ENCODE measurements at places on chromosomes 5 and 9.

- no peak for DNase-seq
Measured at GRCh38 chr9:113940077-113940476, 64.0 kb downstream of the ZNF618 start.

GRCh38 chr5:58501778-58502417, 10.7 kb downstream of the GAPT start:
- no peak for DNase-seq

GRCh38 chr9:130232899-130233586, 32.5 kb upstream of the HMCN2 start:
- DNase-seq = no peak

GRCh38 chr5:145801195-145801594, 33.9 kb downstream of the PRELID2 start:
- DNase-seq = no peak

DNA sequence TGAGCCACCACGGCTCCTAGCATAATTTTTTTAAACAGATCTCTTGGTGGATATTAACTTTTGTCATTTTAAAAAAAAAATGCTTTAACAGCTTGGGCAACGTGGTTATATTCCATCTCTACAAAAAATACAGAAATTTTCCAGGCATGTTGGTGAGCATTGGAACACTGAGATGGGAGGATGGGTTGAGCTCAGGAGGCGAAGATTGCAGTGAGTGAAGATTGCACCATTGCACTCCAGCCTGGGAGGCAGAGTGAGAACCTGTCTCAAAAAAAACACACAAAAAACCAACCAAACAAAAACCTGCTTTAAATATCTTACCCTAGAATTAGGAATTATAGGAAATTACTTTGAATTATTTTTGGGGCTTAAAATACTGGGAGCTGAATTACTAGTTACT, 55.2 kb downstream of the NSD1 start:
- DNase-seq = no peak

DNA sequence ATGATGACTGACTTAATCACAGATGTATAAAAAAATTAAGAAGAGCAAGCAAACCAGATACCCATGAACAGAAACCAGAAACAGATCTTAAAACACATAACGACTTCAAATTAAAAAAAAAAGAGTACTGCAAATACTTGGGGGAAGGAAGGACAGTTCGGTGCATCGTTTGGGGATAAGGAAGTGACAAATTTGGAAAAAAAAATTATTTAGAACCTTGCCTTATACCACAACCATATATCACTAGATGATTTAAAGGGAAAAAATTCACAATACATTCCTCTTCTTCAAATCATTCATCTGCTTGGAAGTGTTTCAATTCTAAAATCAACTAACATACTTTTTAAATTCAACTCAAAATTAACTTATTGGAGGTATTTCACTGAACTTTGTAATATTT, 1038.6 kb upstream of the DMAC1 start:
- DNase-seq = no peak

DNA sequence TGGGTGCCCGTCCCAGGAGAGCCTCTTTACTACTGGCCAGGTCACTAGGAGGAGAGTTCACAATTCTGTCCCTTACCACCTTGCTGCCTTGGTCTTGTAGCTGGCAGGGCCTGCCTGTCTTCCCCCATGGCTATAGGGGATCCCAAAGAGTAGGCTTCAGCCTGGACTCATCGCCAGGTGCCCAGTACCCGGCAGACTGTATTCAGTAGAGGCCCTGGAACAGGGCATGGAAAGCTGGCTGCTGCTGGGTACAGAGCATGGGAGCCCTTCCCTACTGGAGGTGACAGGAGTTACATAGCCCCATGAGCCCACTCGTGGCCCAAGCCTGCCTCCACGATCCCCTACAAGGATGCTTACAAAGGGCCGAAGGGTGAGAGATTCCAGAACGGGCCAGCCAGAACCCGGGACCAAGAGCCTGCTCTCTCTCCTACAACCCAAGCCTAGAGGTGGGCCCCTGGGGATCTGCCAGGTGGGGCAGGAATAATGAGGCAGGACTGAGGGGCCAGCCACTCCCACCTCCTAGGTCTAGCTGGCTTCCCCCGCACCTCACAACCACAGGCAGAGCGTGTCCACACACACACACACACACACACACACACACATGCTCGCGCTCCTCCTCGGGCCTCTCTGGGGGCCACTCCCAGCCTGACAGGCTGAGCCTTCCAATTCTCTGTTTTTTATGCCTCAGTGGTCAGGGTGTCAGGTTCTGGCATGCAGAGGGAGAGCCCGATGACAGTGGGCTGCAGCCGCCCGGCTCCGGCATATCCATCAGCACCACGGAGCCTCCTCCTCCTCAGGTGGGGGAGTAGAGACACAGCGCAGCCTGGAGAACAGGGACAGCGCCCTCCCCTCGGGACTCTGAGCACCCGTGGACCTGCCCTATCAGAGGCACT, 186.0 kb downstream of the PAX5 start:
- DNase-seq = no peak

GRCh38 chr9:122056484-122056883, 36.6 kb downstream of the TTLL11 start:
- DNase-seq = no peak

DNA sequence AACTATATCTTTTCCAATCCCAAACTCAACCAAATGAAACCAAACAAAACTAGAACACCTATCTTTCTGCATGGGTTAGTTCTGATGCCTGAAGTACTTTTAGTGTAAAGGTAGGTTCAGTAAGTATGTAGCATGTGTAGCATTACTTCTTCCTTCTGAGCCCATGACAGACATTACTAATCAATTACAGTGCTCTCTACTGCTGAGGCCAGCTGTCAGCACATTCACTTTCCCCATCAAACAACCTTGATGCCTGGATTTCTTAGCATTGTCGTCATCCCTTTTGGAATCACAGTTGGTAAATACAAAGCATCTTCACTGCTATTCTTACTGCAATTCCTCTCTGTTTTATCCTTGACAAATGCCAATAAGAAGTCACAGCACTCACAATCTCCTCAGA, 103.2 kb downstream of the PTTG1 start:
- DNase-seq = no peak

DNA sequence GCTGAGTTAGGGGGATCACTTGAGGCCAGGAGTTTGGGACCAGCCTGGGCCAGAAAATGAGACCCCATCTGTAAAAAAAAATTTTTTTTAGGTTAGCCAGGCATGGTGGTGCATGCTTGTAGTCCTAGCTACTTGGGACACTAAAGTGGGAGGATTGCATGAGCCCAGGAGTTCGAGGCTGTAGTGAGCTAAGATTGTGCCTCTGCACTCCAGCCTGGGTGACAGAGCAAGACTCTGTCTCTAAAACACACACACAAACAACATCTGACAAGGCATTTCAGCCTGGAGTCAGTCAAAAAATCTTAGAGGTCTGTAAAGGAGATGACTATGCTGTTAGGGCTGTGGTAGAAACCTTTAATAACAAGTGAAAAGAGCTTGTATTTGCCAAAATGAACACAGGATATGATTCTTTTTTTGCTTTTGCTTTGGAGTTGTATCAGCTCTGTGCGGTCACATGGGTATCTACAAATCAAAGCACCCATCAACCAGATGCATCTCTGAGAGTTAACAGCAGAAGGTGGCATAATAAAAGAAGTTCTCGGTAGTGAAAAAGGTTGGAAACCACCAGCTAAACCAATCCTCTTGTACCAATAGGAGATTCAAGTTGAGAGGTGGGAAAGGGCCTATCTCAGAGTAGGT, 3.6 kb upstream of the PSMD5 start:
- no peak for DNase-seq

GRCh38 chr5:72204946-72205345, 97.7 kb downstream of the MAP1B start:
- no peak for DNase-seq

- DNase-seq = no peak
Measured at GRCh38 chr9:104367507-104367906, 136.6 kb upstream of the OR13F1 start.

DNA sequence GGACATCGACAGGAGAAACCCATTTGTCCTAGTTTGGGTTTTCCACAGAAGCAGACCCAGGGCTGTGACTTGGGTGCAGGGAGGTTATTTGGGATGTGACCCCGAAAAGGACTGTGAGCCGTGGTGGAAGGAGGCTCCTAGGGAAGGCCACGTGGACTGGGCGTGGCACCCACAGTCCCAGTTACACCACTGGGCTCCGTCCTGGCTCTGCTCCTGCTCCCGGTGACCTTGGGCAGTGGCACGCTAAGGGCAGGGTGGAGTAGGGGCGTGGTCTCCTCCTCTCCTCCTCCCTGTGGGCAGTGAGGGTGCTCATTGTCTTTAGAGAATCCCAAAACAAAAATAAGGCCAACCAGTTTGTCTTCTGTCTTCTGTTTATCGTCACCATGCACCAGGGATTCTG, 190.1 kb downstream of the GADD45G start:
- no peak for DNase-seq

DNA sequence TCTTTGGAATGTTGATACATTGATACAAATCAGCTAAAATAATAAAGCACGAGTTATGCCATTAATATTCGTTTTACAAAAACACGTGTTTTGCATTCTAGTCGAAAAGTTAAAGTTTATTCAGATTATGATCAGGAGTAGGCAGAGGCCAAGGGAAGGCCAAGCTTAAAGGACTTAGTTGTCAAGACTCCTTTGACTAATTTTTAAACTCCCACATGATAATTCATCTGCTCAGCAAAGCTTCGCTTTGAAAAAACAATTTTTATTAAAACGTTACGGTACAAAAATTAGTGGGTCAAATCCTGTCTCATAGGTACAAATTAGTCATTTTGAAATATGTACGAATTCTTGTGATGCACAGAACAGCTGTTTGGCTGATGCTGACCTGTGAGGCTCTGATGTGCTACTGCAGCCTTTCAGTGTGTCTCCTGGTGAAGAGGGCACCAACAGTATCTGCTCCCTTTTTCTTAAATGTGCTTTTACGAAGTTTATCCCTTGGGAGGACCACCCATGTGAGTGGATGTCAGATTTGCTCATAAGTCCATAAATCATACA, 23.0 kb upstream of the NR3C1 start:
- DNase-seq = no peak

DNA sequence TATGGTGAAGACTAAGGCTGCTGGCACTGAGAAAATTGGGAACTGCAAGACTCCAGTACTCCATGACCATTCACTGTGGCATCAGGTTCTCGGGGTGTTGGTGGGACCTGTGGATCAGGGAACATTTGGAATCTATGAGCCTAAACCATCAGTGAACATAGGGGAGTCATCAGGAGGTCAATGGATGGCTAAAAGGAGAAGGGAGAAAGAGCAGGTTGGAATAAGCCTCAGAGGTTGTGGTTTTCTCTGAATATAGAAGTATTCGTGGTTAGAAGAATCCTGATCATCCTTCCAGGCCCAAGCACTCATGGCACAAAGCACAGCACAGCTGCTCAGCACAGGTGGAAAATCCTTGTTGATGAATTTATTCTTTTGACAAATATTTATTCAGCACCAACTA, 156.6 kb downstream of the SEMA6A start:
- no peak for DNase-seq

- DNase-seq = no peak
Measured at GRCh38 chr5:66306844-66307315, 162.8 kb downstream of the SREK1 start.

DNA sequence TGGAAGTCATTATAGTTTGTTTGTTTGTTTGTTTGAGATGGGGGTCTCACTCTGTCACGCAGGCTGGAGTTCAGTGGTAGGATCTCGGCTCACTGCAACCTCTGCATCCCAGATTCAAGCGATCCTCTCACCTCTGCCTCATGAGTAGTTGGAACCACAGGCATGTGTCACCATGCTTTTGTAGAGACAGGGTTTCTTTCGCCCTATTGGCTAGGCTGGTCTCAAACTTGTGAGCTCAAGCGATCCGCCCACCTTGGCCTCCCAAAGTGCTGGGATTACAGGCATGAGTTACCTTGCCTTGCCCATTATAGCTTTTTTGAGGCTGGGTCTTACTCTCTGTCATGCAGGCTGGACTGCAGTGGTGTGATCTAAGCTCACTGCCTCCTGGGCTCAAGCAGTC, 28.8 kb downstream of the NSD1 start:
- no peak for DNase-seq

DNA sequence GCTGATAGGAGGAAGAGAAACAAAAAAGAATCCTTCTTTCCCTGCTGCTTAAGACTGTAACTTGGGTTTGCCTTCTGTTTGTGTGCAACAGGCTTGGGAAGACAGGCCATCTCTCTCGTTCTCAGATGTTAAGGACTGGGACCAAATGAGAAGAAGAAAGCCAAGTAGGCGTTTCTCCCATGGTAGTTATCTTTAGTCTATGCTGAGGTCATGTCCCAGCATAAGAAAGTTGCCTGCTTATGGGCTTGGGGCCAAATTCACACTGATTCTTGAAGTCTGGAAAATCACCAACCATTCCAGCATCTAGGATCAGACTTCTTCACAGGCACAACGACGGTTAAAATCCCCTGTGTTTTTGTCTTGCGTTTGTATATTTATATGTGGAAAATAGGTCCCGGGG, 44.2 kb upstream of the PALM2AKAP2 start:
- DNase-seq = no peak

DNA sequence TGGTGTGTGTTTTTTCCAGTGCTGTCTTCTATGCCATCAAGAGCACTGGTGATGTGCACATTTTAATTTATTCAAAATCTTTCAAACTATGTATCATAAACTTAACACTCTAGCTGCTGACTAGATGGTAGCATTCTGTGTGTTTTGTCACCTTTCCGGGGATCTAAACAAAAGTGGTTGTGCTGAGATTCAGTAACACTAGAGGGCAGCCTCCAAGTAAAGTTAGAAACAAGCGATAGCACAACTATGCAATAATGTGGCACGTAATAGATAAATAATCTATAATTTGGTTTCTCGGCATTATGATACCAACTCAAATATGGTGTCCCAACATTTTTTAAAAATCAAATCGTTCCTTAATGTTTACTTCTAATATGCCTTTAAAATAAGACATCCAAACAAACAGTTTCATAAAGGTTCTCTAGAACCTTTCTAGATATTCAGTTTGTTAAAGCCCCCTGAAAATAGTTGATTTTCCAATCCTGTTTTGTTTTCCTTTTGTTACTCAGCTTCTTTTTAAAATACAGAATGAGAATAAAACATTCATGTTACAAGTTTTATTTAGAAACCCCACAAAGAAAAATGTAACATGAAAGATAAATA, 16.9 kb downstream of the SEMA6A start:
- no peak for DNase-seq

- DNase-seq = no peak
Measured at GRCh38 chr9:113668061-113668460, 204.5 kb downstream of the RGS3 start.

- DNase-seq = no peak
Measured at GRCh38 chr5:119578937-119579336, 50.4 kb upstream of the FAM170A start.

DNA sequence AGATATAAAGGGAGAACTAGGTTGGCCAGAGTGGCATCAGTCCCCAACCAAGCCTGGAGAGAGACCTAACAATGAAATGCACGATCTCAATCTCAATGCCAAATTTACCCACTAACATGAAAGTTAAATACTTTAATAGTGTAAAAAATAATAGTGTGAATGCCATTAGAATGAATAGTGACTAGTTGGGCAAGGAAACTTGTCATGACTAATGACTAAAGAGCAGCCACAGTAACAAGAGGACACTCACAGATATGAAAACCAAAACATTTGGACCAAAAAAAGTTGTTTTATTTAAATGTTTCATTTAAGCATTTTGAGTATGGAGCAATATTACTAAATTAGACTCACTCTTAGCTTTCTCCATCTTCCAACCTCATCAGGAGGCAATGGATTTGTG, 1853.8 kb downstream of the EFNA5 start:
- no peak for DNase-seq

GRCh38 chr5:75335952-75336614, 937 bp upstream of the HMGCR start:
- DNase-seq = no peak

All from activated CD8-positive, alpha-beta memory T cell treated with anti-CD3 and anti-CD28 coated beads for 48 hours (primary cell).